ENCODE measurements at places on chromosomes 1 and 21. TPM values are rescaled to one million over a fixed set of nuclear protein-coding genes. Genes with fewer than 3 reads are reported as not detected.
A peak's percentile ranks its signal among the peaks of the same experiment; 100 is the strongest.

SPRR2A gene
- total RNA-seq, result not detected

NTNG1 gene
- 8.1 TPM for total RNA-seq

DNA sequence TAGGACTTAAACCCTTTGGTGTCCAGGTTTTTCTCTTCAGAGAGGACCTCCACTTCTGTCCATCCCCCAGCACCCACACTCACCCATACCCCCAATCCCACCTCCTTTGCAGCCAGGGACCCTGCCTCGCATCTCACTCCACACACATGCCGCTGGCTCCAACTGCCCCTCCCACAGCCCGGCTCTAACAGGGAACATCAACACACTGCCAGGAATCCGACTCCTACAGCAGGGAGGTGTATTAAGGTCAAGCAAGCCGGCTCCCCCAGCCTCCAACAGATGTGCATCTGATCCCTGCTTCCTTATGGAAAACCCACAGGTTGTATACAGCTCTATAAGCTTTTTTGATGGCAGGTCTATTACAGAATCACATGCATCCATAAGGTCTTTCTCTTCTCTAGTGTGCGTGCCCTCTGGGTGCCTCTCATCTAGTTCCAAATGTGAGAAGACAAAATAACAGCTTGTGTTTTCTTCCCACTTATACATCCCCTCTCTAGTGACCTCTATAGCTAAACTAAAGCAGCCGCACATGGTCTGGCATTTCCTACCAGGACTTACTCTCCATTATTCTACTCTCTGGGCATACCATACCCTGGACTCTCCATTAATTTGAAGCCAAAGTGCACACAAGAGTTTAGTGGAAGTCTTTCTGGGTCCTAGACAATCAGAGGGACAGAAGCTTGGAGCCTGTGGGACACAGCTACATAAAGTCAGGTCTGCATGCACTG, 16.3 kb downstream of the PIK3C2B start:
- peaks cover 6% of the 10 kb centered on the region for H3K4me1 ChIP-seq
- H3K36me3 ChIP-seq, result no peaks in the 10 kb centered on the region
- no peak overlapping the region for H3K4me3 ChIP-seq
- no peak overlapping the region for H3K27ac ChIP-seq
- DNase-seq, result no peak

GRCh38 chr1:218371927-218372672, 27.0 kb downstream of the TGFB2 start:
- H3K27me3 ChIP-seq, result no peaks in the 10 kb centered on the region
- H3K4me1 ChIP-seq, result peaks cover 71% of the 10 kb centered on the region
- H3K4me3 ChIP-seq, result no peak overlapping the region
- peaks cover 17% of the 10 kb centered on the region for H3K36me3 ChIP-seq
- DNase-seq, result peak; percentile 70

All from astrocyte (in vitro differentiated cells and primary cell).